ENCODE measurements at places on chromosomes 12 and 14.
A peak's percentile ranks its signal among the peaks of the same experiment; 100 is the strongest.

- DNase-seq, result no peak
These were observed 22.3 kb downstream of the NGB start for GRCh38 chr14:77248666-77249065.

GRCh38 chr12:7190268-7191055 lies 976 bp downstream of the PEX5 start:
- peak; percentile 76 for DNase-seq

- no peak for DNase-seq
These were observed 124.8 kb downstream of the NPAS3 start for GRCh38 chr14:33063521-33063920.

DNA sequence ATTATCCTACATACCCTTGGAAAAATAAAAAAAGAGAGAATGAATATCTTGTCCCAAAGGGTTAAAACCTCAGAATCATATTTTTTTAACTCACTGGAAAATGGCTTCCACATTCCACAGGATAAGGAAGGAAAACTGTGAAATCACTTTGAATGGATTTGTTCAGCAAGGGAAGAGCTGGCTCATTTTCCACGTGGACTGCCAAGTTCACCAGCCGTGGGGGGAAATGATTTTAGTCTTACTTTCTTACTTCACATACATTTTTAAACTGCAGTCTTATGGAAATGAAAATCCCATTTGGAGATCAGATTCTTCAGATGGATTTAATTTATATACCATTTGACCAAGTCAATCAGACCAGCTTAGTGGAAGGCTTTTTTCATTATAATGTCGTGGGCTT lies 29.9 kb upstream of the AEBP2 start:
- DNase-seq, result no peak

DNA sequence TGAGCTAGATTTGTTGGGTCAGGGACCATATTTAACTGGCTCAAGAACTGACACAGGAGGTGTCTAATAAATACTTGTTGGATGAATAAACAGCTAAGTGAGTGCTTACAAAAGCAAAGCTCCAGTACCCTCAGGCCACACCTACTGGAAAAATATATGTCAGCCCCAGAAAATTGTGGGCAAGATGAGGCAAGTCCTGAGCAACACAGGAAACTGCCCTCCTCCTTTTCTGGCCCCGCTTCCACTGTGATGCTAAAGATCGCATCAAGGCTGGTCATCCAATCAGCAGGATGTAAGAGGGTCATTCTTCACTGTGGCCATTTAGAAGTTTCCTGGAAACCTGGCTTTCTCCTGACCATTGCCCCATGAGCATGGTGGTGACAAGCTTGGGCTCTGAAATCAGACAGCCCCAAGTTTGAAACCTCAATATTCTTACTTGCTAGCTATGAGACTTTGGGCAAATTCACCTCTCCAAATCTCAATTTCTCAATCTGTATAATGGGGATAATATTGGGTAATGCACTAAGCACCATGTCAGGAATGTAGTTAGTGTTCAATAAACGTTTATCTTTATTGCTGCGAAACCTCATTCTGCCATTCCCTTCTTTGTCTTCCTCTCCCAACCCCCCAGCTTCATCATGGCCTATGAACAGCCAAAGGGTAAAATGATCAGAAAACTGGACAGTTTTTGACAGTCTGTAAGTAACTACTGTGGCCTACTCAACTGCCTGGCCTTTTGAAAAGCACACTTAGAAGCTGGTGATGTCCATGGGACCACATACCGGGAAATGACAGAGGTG lies 139.3 kb upstream of the PZP start:
- no peak for DNase-seq

DNA sequence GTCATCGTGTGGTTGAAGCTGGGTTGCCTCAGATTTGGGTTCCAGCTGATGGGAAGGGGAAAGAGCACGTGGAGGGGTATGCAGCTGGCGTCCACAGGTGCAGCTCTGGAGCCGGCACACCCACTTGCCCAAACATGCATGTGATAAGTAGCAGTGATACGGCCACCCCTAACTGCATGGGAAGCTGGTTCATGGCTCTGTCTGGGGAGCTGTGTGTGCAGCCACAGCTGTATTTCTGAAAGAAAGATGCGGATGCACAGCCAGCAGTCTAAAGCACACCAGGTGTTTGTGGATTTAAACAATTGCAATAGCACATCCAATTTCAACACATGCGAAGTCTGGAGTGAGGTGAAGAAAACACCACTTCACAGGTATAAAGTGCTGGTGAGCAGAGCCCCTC lies 181.4 kb downstream of the EFCAB11 start:
- DNase-seq, result no peak

- no peak for DNase-seq
These were observed 124.3 kb downstream of the FBXL14 start for GRCh38 chr12:1470051-1470450.

DNA sequence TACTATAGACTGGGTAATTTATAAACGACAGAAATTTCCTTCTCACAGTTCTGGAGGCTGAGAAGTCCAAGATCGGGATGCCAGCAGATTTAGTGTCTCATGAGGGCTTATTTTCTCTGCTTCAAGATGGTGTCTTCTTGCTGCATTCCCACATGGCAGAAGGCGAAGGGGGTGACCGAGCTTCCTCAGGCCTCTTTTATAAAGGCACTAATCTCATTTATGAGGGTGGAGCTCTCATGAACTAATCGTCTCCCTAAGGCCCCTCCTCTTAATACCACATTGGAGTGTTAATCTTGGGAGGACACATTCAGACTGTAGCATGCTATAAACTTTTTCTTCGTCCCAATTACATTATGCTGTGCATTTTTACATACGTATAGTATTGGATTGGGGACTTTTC lies 200.4 kb upstream of the ARHGAP5 start:
- DNase-seq, result no peak

- no peak for DNase-seq
These were observed 36.3 kb downstream of the PRKAB1 start for GRCh38 chr12:119704065-119704747.

- no peak for DNase-seq
These were observed 25.5 kb upstream of the FBXO34 start for GRCh38 chr14:55245657-55246268.

GRCh38 chr14:97523936-97524335 lies 726.8 kb downstream of the VRK1 start:
- no peak for DNase-seq

GRCh38 chr12:82953397-82953796 lies 266.7 kb downstream of the TMTC2 start:
- DNase-seq, result no peak

Data from coronary artery (tissue), 2 donors.